ENCODE measurements at places on chromosomes 2 and 18.

- no peak for DNase-seq
Observed at GRCh38 chr2:23568626-23569190, 183.7 kb downstream of the KLHL29 start.

- no peak for DNase-seq
Observed at GRCh38 chr2:73013936-73014335, 57.6 kb downstream of the SFXN5 start.

GRCh38 chr2:216224388-216224787 lies 115.2 kb downstream of the XRCC5 start:
- DNase-seq: no peak

GRCh38 chr18:7393080-7393479 lies 162.2 kb downstream of the LRRC30 start:
- DNase-seq: no peak

- DNase-seq: no peak
Observed at GRCh38 chr18:48985161-48985560, 34.4 kb upstream of the SMAD7 start.

- no peak for DNase-seq
Observed at GRCh38 chr2:44215827-44216226, 47.2 kb downstream of the PPM1B start.

GRCh38 chr2:241456546-241456945 lies 51.8 kb downstream of the STK25 start:
- no peak for DNase-seq

- no peak for DNase-seq
Observed at GRCh38 chr2:10944799-10945198, 33.1 kb downstream of the KCNF1 start.
